ENCODE measurements at places on chromosomes 6 and 20.

- DNase-seq = no peak
These were observed 1.8 kb downstream of the HLA-DQB2 start for GRCh38 chr6:32761548-32761947.

DNA sequence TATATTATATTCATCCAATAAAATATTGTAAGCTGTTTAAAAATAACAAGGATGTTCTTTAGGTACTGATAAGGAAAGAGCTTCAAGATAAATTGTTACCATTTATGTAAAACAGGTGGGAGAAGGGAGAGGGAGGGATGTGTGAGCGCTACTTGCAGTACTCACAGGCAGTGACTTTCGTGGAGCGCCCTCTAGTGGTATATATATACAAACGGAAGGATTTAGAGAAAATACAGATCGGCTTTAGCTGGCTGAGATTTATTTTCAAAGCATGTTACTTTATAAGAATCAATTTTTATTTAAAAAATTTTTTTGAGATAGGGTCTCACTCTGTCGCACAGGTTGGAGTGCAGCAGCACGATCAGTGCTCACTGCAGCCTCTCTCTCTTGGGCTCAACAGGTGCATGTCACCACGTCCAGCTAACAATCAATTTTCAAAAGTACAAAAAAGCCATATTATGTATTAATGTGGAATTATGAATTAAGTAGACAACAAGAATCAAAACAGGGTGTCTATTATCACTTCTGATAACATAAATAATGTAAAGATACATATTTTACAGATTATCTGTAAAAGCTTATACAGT is 3.3 kb upstream of the MOG start:
- DNase-seq = peak; percentile 24

GRCh38 chr20:58219342-58219700 is 9.1 kb downstream of the ANKRD60 start:
- no peak for DNase-seq

DNA sequence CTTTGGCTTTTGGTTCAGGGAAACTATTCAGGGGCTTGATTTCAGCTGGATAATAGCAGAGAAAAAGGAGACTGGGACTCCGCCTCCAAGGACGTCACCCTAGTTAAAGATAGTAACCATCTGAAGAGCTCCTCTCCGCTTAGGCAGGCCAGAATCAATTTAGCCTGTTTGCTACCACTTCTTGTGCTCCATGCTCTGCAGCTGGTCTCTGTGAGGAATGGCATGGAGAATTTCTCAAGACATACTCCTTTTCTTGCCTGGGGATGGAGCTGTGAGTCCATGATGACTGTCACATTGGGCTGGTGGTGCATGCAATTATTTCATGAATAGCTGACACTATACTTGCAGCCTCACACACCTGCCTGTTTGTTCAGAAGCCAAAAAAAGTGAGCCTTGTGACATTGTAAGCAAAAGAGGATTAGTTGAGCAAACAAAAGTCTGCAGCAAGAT is 61.4 kb downstream of the TXLNB start:
- DNase-seq = no peak

- no peak for DNase-seq
These were observed at the start of gene TNFRSF6B for GRCh38 chr20:63696628-63697356. TNFRSF6B (plus strand) TSS chr20:63696652; CDS start chr20:63696768, 116 bp downstream.

DNA sequence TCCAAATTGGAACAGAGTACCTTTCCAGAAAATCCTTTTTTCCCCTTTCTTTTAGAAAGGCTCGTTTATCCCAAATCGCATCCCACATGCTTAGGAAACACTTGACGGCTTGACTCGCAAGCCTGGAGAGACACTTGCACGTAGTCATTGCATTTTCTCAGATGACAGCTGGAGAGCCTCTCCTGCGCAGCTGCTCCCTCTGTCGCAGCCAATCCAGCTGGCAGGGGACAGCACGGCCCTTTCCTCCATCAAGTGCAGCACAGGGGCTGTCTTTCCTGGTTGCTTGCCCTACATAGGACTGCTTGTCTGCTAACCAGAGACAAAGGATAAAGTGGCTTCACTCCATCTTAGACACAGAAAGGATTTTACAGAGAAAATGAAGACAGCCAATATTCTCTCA is 77.6 kb upstream of the RGS17 start:
- no peak for DNase-seq

DNA sequence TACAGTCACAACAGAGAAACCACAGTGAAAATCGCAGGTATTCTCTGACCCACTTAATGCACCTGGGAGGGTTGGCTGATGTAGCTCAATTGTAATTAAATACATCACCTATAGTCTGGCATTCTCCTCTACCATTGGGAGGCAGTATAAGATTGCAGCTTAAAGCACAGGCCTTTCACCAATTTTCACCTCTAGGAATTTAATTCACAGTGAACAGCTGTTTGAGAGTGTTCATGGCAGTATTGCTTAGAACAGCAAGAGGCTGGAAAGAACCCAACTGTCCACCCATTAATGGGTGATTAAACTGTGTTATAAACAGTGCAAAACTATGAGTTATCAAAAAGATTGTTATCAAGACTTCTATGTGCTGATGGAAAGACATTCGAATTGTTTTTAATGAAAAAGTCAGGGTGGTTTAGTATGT is 2.0 kb downstream of the EDEM2 start:
- DNase-seq = no peak

DNA sequence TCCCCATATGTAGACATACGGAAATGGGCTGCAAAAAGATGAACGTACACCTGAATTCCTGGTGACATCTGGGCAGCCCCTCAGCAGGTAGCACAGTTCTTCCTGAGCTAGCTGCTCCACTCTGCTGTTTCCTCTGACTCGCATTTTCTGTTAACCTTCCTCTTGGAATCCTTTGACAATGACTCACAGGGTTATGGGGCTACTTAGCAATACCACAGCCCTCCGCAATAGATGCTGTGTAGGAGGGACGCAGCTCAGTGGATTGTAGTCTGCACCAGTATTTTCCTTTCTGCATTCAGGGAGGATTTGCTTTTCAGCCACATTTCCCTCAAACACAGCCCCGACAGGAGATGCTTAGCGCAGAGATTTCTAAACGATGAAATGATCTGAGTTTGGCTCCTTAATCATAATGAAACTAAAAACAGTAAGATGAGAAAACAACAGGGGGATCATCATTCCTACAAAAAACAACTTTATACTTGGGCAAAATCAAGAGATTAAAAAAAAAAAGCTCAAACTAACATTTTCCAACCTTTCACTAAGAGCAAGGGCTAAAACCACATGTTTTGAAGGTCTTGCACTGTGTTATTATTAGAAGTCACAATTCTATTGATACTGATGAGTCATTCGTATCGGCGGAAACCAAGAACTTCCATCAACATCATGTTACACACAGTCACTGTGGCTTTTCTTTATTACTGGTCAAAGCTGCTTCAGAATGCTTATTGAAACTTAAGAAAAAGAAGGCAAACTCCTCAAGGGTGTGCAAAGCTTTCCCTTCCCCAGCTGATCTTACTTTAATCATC is 12.2 kb downstream of the BACH2 start:
- no peak for DNase-seq

GRCh38 chr20:35720165-35721123 is 21.2 kb downstream of the ROMO1 start:
- no peak for DNase-seq

GRCh38 chr6:138647006-138647405 is 126.6 kb upstream of the CCDC28A start:
- DNase-seq = no peak
